Caudate nucleus (tissue), 63 donors: ENCODE measurements at places on chromosomes 6 and 20.

DNA sequence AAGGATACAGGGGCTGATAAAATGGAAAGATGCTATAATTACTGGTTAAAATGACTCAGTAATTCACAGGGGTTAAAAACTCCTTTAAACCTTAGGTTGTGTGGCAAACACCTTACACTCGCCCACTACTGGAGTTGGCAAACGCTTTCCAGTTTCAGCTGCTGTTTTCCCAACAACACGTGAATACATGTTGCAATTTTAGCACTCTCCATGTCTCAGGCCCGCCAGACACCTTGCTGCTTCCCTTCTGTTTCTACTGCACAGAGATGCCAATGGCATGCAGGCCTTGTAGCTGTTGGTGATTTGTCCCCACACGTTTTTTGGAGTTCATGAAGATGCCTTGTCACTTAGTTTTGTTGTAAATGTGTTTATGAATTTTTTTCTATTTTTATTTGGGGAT is 5.3 kb upstream of the TTPAL start:
- no peak for DNase-seq

GRCh38 chr6:83370567-83370966 is 60.3 kb downstream of the ME1 start:
- no peak for DNase-seq

DNA sequence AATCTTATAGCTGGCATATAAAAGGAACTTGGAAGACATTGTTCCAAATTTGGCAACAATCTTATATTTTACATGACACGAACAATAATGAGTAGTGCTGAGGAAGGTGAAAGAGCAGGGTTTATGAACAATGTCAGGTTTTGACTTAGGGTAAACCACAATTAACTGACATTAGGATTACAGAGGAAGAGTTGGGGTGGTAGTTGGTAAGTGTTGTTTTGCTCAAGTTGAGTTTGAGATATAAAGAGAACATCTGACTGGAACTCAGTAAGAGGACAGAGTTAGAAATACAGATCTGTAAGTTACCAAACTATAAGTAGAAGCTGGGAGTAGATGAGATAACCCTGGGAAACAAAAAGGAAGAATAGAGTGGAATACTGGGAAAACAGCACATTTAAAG is 15.1 kb downstream of the RTN4IP1 start:
- no peak for DNase-seq

GRCh38 chr6:23953976-23954375 is 172.0 kb upstream of the NRSN1 start:
- no peak for DNase-seq

- no peak for DNase-seq
Measured at GRCh38 chr20:49687595-49688567, 25.8 kb downstream of the B4GALT5 start.

DNA sequence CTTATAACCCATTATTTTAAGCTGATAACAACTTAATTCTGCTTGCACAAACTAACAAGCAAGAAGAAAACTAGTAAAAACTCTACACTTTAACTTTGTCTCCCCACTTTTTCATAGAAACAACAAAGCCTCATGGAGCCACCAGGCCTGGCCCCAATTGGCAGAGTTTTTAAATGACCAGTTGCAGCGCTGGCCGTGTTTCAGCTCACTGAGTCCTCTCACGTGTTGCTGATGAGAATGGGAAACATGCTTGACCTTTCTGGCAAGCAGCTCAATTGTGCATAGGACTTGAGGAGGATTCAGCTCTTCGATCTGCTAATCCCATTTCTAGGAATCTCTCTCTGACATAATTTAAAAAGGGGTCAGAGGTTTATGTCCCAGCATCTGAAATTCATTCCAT is 24.5 kb upstream of the GRM4 start:
- no peak for DNase-seq

- DNase-seq, result no peak
Measured at GRCh38 chr20:64064145-64064698, 1.2 kb downstream of the TCEA2 start.

- DNase-seq, result peak; percentile 72
Measured at GRCh38 chr20:49851231-49851705, 38.6 kb downstream of the SLC9A8 start.

GRCh38 chr20:59320854-59321647 is 20.6 kb downstream of the EDN3 start:
- DNase-seq, result no peak

GRCh38 chr6:119076173-119076572 is 2.3 kb downstream of the FAM184A start:
- DNase-seq, result no peak

- DNase-seq, result no peak
Measured at GRCh38 chr6:40112350-40112749, 178.1 kb upstream of the MOCS1 start.

- DNase-seq, result no peak
Measured at GRCh38 chr6:121951918-121952379, 447.5 kb upstream of the HSF2 start.

GRCh38 chr20:15547119-15547518 is 1026.1 kb downstream of the KIF16B start:
- DNase-seq, result no peak

- DNase-seq, result no peak
Measured at GRCh38 chr20:1741309-1742048, 83.9 kb upstream of the SIRPG start.

DNA sequence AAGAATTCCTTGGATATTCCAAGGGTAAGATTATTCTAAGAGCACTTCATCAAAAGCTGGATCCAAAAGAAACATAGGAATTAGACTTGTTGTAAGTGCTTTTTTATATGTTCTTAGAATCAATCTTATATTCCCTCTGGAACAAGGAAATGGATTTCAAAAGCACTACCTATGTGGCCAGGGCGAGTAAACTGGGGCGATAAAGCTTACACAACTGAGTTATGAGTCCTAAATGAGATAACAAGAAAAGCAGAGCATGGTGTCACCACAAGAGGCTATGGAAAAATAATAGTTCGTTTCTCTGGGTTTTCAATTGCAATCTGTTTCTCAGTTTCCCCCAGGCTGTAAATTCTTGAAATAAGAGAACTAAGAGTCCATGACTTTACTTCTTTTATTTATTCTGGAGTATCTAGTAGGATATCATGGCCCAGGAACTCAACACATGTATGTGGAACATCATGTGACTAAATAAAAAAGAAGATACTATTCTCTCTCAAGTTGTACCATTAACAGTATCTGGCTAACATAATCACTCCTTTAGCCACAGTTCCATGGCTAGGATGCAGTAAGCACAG is 51.5 kb downstream of the NUDT3 start:
- no peak for DNase-seq

DNA sequence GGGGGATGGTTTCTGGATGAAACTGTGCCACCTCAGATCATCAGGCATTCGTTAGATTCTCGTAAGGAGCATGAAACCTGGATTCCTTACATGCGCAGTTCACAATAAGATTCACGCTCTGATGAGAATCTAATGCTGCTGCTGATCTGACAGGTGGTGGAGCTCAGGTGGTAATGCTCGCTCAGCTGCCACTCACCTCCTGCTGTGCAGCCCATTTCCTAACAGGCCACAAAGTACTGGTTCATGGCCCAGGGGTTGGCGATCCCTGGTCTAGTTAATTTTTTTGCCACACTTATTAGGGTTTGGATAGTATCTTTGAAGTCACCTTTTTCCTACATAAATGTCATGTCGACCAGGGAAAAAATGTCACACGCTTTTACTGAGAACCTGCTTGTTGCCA is 96.8 kb upstream of the MLIP start:
- no peak for DNase-seq

- DNase-seq, result no peak
Measured at GRCh38 chr20:14543040-14543439, 205.6 kb upstream of the FLRT3 start.

DNA sequence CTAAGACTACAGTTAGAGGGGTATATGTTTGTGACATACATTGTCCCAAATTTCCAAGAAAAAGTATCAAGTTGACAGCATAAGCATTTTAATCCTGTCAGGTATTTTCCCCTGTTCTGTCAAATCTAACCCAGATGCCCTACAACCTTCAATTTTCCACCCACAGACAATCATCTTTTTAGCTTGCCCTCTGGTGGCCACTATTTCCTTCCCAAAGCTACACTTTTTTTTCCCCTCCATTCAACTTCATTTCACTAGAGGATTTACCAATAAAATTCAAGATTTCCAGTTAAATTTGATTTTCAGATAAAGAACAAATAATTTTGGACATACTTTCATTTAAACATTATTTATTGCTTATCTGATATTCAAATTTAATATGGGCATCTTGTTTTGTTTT is 286.6 kb downstream of the TENT5A start:
- DNase-seq, result no peak

- DNase-seq, result no peak
Measured at GRCh38 chr20:49568278-49569151, 578 bp upstream of the PTGIS start.

DNA sequence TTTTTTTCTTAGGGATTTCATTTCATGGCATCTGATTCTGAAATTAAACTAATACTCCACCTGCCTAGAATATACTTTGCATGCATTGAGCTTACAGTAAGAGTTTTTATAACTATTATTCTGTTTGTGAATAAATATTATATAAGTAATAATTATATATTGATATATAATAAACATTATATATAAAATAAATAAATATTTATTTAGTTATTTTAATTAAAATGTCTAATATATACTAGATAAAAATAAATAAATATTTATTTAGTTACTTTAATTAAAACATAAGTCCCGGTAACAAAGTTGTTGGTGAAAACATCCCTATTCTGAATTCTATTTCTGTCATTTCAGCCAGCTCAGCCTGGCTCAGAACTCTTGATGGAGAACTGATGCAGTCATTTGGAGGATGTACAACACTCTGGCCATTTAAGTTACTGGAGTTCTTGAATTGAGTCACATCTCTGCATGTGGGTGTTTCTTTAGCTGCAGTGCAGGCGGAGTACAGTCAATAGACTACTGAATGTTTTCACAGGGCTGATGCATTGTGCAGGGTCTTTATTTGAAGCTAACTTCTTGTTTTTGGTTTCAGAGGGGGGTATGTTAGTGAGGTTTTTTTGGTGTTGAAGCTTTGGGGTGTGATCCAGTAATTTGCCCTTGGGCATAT is 508.9 kb upstream of the ADGRB3 start:
- no peak for DNase-seq

- DNase-seq, result no peak
Measured at GRCh38 chr20:44745598-44746366, at the start of gene KCNK15. KCNK15 (plus strand) TSS chr20:44745865; CDS start chr20:44745911, 46 bp downstream.

- DNase-seq, result no peak
Measured at GRCh38 chr20:58545565-58546415, 30.6 kb upstream of the APCDD1L start.

DNA sequence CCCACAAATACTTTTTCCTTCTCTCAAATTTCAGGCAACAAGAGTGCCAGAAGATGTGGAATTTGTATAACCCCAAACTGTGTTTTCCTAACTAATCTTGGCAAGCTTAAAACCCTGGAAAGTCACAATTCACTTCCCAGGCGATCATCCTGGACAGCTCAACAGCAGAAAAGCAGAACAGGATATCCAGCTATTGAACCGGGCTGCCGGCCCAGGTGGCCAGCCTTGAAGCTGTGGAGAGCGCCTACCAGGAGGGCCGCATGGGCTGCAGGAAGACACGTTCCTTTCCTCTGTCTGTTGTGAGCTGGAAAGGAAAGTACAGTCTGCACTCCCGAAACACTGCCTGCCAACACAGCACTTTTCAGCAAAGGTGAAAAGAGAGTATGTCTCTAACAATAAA is 719.7 kb upstream of the MARCKS start:
- no peak for DNase-seq

DNA sequence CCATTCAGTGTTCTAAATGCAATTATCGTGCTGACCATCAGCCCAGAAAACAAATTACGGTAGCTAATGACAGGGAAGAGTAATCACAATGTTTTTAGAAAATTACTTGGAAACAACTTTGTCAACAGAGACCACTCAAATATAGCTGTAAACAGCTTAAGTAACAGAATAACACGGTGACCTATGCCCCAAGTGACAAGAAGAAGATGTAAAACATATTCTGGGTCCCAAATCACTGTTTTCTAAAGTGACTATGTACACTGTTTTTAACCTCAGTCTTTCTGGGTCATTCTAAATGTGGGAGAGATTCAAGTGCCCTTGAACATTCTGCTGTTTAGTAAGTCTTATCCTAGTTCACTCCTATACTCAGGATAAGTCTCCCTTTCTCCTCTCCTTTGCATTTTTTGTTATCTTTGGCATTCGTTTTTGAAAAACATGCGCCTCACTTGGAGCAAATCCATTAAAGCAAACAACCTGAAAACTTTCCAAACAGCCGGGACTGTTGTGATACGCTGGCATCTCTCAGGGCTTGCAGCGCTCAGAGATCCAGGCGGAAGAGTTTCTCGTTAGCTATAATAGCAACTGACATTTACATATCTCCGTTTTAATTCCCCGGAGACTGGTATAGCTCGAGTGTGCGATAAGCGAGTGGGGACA is 114.5 kb upstream of the SOX4 start:
- DNase-seq, result no peak

DNA sequence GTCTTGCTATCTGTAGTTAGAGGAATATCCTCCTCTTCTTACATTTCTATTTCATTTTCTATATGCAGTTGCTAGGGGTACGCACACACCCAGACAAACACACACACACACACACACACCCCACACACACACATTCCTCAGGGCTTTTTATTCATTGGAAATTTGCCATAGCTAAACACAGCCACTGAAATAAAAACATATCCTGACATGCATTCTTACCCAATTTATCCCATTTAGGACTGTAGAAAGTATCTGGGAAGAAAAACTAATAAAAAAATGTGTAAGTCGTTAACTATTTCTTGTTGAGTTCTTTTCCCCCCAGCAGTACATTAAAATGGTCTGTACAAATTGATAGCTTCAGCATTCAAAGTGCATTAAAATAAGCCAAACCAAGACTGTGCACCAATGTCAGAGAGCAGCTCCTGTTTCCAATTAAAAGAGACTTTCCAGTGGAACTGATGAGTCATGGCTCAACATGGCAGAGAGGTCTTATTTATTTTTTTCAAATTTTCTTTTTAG is 357.9 kb upstream of the AGPAT4 start:
- DNase-seq, result no peak

GRCh38 chr6:7580927-7581618 is 8.9 kb upstream of the SNRNP48 start:
- DNase-seq, result no peak

- DNase-seq, result no peak
Measured at GRCh38 chr20:20734475-20734948, 22.1 kb upstream of the RALGAPA2 start.

DNA sequence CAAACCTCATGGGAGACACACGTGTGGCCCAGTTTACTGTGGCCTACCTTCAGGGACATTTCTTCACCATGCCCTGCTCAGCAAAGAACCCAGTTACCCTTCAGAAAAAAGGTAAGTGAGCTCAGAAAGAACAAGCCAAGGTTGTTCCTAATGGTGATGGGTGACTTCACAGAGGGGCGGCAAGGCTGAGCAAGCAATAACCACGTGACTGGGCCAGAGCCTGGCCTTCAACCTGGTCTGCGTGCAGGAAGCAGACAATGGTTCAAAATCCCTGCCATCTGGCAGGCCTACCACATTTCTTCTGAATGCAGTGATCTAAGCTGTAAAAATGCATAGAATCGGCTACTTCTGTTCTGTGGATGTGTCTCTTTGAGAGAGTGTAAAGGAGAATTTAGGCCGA is 115.5 kb upstream of the CST7 start:
- no peak for DNase-seq

- no peak for DNase-seq
Measured at GRCh38 chr6:130050230-130050629, 31.8 kb downstream of the L3MBTL3 start.
